ENCODE measurements at places on chromosomes 16 and 17.

DNA sequence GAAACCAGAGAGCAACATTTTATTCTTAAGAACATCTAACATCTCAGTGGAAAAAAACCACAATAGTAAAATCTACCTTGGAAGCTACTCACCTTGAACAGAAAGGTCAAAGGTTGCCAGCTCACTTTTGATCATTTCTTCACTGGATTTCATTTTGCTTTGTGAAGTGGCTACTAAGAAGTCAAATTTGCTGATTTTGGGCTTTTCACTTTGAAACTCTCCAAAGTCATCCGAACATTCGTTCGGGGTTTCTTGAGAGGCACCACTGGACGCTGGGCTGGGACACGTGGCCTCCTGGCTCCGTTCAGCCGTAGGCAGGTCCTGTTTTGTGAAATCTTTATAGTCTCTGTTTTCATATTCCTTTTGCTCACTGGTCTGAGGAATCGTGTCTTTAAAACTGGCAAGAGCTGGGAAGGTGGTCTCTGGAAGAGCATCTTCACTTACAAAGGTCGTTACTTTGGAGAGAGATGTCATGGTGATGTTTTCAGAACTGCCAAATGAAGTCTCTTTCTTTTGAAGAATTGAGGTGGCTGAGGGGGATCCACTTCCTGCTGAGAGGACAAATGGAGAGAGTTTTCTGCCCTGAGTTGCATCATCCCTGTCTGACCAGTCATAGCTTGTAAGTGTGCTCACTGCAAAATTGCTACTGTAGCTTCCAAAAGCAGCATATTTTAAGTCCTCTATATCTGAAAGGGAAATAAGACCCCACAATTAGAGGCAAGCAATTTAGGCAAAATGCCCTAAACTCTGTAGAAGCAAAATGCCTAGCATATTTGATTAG, 52.4 kb downstream of the DUSP14 start:
- DNase-seq, result no peak

DNA sequence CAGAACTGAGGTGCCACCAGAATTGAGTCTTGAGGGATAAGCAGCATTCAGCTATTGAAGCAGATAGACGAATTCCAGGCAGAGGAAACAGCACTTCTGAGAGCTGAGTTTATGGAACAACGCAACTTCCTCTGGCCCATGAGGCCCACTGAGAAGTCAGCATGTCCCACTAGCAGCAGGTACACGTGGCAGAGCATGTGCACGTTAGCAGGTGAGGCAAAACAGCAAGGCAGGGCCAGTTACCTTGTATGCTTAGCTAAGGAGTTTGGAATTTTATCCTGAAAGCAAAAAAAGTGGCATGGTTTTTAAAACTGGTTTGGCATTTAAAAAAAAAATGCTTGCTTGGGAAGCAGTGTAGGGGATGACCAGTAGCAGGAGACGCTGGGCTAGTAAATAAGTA, 305.6 kb downstream of the CPPED1 start:
- no peak for DNase-seq

DNA sequence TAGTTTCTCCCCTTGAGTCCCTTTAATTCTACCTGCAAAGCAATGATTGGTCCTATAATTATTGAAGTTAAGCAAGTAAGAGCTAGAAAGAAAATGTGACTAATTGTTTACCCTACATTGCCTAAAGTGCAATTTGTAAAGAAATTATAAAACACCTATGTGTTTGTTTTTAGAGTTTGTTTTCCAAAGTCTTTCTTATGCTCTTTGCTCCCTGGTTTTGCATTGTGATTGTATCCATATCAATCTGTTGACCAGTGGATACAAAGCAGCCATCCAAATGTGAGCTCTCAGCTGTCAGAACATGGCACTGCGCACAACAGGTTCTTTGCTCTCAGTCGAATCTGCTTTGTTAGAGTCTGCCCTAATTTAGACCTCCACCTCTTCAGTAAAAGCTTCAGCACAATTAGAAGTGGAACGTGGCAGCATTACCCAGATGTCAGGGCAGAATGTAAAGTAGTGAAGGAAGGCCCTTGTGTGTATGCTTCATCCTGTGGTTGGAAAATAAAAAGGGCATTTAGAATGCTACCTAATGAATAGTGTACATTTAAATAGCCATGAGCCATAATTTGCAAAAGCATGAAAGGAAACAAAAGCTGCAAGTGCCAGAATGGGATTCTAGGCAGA, 70.5 kb downstream of the AATF start:
- no peak for DNase-seq

- no peak for DNase-seq
Observed at GRCh38 chr17:73045724-73046123, 46.8 kb downstream of the SLC39A11 start.

DNA sequence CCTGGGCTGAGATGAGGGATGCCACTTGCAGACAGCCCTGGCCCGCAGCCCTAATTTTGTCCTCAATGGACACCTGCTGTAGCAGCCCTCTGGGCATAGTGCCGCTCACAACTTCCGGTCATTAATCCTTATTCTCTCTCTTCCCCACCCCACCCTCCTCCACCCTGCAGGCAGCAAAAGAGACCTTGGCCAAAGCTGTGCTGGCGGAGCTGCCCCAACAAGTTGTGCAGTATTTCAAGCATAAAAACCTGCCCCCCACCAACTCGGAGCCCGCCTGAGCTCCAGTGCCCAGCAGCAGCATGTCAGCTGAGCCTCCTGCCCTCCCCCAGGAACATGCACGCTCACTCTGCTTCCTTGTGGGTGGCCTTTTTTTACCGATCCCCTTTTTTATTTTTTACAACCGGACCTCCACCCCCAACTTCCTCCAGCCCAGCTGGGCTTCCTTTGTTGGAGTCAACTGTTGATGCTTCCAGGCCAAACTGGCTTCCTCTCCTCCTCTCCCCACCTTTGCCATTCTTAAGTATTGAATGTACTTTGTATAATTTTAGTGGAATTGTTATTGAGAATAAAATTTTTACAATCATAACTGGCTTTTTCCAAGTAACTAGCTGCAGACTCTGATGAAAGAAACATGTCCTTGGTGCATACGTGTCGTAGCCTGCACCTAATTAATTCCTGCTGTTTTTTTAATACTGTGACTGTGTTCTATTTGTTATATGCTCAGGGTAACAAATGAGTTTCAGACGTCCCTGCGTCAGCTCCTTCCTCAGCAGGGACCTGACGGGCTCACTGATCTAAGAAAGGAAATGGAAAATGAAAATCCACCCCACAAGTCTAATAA, 38.2 kb downstream of the PSME3IP1 start:
- DNase-seq, result peak; percentile 64

DNA sequence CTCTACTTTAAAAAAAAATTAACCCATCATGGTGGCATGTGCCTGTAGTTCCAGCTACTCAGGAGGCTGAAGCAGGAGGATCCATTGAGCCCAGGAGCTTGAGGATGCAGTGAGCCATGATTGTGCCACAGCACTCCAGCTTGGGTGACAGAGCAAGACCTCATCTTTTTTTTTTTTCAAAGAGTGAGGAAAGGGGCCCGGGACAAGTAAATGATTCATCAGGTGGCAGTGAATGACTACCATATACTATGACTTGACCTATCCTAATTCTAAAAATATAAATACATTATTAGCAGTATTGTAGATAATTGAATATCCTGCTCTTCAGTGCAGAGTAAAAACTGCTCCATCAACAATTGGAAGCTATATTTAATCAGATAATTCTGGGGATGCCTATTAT, 55.3 kb downstream of the CLUH start:
- DNase-seq, result no peak

DNA sequence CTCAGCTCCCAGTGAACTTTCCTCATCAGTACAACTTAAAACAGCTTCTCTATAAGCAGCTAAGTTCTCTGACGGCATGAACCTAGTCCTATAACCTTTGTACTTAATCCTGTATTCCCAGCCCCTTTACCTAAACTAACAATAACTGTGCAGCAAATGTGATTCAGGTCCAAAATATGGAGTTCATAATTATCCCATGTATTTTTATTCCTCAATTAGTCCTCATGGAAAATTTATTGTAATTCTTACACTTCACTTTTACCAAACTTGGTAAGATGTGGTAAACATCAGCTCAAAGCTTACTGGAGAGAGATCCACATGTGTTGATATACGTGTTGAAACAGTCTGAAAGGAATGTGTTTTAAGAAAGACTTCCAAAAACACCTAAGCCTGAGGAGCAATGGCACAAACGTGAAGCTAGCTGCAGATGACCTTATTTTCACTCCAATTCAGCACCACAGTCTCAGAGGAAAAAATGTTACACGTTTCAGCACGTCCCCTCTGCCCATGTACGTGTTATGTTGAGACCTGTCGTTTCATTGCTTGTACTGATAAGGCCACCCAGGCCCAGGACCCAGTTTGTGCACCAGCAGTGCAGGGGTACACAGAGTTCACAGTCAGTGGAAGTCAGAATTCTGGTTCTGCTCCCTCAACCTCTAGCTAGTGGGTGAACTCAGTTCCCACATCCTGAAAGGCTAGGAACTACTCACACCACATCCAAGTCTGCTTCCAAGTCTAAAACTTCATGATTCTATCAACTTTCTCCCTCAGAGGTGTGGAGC, 7.1 kb downstream of the USP31 start:
- no peak for DNase-seq

GRCh38 chr17:65109990-65110680, 27.0 kb upstream of the RGS9 start:
- DNase-seq, result no peak

DNA sequence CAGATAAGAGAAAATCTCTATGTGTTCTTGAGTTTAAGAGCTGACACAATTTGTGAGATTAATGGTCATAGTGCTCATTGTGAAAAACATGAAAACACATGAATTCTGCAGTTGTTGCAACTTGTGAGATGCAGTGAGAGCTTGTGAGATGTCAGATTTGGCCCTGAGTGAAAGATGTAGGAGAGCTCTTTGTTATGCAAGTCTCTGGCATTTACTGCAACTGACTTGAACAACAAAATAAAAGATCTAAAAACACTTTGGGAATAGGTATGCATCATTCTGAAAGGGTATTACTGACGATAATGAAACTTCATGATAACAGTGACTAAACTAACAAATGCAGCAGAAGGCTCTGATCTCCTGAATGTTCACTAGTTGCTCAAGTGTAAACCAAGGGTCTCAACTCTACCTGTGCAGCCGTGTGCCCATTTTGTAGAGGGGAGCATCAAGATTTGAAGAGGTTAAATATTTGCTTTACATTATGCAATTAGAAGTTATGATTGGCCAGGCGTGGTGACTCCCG, 50.8 kb upstream of the SMIM36 start:
- DNase-seq, result no peak

GRCh38 chr16:31874366-31875111, 932 bp downstream of the ZNF267 start:
- DNase-seq, result no peak

DNA sequence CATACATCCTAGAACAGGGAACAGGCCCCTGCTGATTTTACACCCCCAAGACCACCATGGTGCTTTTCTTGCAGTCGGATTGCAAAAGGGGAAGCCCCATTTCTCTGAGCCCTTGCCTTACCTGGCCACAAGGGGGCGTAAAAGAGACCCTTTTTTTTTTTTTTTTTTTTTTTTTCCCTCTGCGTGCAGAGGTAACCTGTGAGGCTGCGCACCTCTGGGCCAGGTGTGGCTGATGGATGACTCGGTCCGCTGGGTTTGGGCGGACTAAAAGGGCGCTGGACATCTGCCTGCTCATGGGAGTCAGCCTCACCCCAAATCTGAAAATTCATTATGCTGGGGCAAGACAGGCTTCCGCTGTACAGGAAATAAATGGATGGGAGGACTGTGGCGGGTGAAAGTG, 281.0 kb downstream of the CBLN1 start:
- no peak for DNase-seq

DNA sequence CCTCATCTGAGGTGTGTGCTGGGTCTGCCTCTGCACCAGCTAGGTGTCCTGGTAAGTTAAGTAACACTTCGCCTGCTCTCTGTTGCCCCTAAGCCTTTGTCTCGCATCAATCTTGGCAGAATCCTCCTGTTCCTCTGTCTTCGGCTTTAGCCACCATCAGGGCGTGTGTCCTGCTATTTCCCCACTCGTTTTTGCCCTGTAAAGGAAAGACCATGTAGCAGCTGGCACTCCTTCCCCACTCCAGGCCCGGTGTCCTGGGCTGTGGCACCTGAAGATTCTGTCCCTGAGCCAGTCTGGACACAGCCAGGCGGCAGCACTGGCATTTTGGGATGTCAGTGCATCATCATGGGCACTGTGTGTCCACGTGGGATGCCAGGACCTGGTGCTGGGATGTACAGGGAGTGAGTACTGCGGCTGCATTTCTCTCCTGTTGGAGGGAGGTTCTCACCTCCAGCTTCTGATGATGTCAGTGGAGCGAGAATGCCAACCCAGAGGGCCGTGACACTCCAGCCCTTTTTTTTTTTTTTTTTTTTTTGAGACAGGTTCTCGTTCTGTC, 26.2 kb upstream of the FOXK2 start:
- no peak for DNase-seq

DNA sequence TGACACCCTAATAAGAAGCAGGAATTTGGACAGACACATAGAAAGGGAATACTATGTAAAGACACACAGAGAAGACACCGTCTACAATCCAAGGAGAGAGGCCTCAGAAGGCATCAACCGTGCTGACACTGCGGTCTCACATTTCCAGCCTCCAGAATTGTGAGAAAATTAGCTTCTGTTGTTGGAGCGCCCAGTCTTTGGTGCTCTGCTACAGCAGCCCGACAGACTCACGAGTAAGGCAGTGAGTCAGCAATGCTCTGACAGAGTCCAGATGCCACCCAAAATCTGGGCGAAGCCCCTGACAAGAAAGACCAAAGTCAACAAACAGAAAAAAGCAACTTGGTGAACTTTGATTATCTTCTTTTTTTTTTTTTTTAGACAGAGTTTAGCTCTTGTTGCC, 32.5 kb upstream of the RAI1 start:
- no peak for DNase-seq

- no peak for DNase-seq
Observed at GRCh38 chr16:73921295-73921694, 375.3 kb upstream of the PSMD7 start.

DNA sequence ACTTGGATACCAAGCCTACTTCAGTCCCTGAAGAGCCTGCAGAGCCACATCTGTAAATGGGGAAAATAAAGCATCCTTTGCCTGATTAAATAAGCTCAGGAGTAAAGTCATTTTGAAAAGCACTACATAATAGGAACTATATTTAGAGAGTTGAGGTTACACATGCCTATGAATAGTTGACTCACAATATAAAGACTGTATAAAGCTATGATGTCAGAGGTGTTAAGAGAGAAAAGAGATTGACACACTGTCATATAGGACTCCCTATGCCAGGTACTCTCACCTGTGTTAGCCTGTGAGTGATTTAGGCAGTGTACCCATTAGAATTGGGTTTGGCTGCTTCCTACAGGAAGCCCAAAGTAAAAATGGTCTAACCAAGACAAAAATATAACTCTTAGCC, 87.7 kb upstream of the CRHR1 start:
- no peak for DNase-seq
